Germinal center (tissue), 1 donor: ENCODE measurements at places on chromosomes 13 and 19.

- DNase-seq: no peak
Measured at GRCh38 chr13:106373989-106374572, 161.4 kb downstream of the EFNB2 start.

- no peak for DNase-seq
Measured at GRCh38 chr13:30157616-30157993, 149.7 kb downstream of the KATNAL1 start.

DNA sequence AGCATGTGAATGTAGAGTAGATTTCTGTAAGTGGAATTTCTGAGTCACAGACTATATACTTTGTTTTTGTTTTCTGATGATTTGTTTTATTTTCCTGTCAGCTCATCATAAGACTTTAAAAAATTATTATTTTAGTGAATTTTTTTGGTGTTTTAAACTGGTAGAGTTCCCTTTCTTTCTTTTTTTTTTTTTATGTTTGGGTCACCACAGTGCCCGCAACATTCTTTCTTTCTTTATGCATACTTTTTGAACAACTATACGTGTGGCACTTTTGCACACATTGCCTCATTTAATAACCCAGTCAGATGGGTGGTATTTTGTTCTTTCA is 46.0 kb downstream of the WDFY2 start:
- no peak for DNase-seq

DNA sequence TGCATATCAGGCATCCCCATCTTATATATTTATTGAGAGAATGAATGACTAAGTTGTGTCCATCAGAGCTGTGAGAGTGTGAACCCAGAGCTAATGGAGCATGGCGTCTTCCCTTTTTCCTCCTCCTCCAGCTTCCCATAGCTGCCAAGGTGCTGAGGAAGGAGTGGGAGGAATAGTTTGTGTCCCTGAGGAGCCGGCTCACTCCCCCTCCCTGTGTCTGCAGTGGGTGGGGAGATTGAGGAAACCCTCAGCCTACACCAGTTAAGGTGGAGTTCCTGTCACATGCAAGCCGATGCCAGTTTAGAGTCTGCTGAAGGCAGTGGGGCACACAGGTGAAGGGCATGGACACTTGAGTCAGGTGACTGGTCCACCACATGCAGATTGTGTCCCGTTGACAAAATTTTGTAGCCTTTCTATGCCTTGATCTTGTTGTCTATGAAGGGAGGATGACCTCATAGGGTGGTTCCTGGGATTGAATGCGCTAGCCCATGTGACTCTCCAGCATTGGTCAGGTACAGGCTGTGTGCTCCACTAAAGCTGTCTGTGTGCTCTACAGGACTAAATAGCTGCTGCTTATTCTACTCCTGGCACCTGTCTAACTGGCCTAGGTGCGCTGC is 47.6 kb upstream of the GPI start:
- DNase-seq: no peak

DNA sequence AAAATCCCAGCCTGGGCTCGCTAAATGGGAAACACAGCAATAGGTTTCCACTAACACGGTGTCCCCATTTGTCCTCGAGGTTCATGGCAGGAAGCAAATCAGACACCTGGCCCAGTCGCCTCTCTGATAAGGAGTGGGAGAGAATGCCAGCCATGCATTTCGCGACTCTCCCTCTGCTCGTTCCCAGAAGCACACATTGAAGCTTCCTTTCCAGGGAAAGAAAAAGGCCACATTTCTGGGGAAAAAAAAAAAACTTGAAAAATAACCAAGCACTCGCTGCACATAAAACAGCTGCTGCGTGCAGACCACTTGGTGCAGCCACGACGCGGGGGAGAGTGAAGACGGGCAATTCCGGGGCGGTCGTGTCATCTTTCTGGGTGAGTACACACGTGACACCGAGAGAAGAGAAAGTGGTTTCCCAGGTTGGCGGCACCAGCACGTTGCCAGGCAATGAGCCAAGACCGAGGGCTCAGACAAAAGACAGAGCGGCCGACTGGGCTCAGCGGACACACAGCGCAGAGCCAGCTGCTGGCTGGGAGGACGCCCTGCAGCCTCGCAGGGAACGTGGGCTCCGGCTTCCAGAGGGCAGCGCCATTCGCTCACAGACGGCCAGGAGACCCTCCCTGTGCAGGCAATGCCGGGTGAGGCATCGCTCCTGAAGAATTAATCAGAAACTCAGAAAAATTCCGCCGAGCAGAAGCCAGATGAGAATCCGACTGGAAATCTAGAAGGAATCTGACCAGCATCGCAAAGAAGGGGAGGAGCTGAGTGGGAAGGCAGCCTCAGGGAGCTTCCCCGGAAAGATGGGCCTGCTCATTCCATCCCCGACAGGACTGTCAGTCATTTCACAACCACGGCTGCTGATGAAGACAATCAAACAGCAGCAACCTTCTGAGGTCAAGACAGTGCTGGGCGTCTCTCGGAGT is 83.2 kb upstream of the IRS2 start:
- DNase-seq: no peak

- no peak for DNase-seq
Measured at GRCh38 chr19:49338023-49338677, 2.9 kb downstream of the CD37 start.

DNA sequence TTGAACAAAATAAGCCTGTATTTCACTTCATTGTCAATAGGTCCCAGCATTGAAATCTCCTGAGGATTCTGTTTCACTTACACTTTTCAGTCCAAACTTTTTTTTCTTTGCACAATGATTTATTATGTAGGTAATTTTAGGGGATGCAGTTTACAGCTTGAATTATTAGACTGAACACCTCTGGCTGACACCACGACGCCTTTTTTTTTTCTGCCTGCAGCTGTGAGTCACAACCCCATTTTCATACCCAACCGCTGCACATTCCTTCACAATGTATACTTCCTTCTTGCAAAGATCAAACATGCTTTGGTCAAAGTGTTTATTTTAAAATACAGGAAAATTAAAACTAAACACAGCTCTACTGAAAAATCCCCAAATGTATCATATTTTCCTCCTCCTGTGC is 11.4 kb downstream of the ZIC2 start:
- no peak for DNase-seq

- peak; percentile 90 for DNase-seq
Measured at GRCh38 chr19:55586976-55587668, 6.5 kb upstream of the ZNF579 start.
